ENCODE measurements at places on chromosomes 7 and 10.
A peak's percentile ranks its signal among the peaks of the same experiment; 100 is the strongest.

DNA sequence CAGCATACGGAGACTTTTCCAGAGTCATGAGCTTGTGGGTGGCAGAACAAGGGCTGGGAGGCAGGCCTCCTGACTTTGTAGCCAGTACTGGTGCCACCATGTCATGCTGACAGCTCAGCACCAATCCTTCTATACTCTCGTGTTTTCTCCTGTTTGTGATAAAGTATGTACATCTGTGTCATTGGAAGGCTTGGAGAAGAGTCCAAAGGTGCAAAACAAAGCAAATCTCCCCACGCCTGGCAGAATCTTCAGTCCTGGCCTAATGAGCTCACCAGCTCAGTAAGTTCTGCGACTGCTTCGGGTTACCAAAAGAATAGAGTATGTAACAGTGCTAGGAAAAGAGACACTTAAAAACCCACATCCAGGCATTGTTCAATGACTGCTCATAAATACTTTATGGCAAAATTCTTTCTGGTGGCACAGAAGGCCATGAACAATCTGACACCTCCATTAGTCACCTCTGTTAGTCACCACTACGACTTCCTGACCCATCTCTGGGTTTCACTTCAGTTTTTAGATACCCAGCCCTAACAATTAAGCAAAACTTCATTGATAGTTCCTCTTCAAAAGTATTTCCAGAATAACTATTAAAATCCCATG is 24.5 kb downstream of the STEAP1 start:
- H3K27me3 ChIP-seq: no peaks in the 10 kb centered on the region
- H3K27ac ChIP-seq: no peak overlapping the region
- DNase-seq: no peak
- no peak overlapping the region for H3K4me3 ChIP-seq

GRCh38 chr7:21850531-21851285 is 95.0 kb downstream of the CDCA7L start:
- no peaks in the 10 kb centered on the region for H3K4me1 ChIP-seq
- no peak overlapping the region for H3K4me3 ChIP-seq
- H3K27ac ChIP-seq: no peak overlapping the region
- H3K36me3 ChIP-seq: no peaks in the 10 kb centered on the region
- DNase-seq: no peak

GRCh38 chr7:3064067-3064466 is 20.4 kb upstream of the CARD11 start:
- no peaks in the 10 kb centered on the region for H3K27me3 ChIP-seq
- H3K4me3 ChIP-seq: no peak overlapping the region
- H3K36me3 ChIP-seq: no peaks in the 10 kb centered on the region
- H3K4me1 ChIP-seq: no peaks in the 10 kb centered on the region

GRCh38 chr7:35657125-35657524 is 37.8 kb downstream of the HERPUD2 start:
- no peak overlapping the region for H3K27ac ChIP-seq
- H3K4me3 ChIP-seq: no peak overlapping the region
- no peak for DNase-seq
- no peaks in the 10 kb centered on the region for H3K36me3 ChIP-seq

- peaks cover 2% of the 10 kb centered on the region for H3K27me3 ChIP-seq
- H3K4me3 ChIP-seq: no peak overlapping the region
- H3K27ac ChIP-seq: no peak overlapping the region
- no peak for DNase-seq
These were observed 589.2 kb downstream of the INHBA start for GRCh38 chr7:41113719-41114118.

- H3K4me1 ChIP-seq: no peaks in the 10 kb centered on the region
- DNase-seq: no peak
- no peaks in the 10 kb centered on the region for H3K27me3 ChIP-seq
These were observed 667.8 kb downstream of the PCDH15 start for GRCh38 chr10:54133203-54133602.

DNA sequence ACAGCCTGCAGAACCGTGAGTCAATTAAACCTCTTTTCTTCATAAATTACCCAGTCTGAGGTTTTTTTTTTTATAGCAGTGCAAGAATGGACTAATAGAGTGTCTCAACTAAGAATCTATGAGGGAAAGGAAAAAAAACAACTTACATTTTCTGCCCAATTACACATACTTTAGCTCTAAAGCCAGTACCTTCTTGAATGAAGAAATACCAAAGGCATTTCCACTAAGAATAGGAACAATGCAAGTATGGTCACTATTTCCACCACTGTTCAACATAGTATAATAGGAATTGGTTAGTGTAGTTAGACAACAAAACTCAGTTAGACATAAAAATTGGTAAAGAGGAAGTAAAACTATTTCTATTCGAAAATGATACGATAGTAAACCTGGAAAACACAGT is 37.6 kb downstream of the MICU1 start:
- no peak for DNase-seq
- no peaks in the 10 kb centered on the region for H3K27me3 ChIP-seq
- H3K4me3 ChIP-seq: no peak overlapping the region
- no peaks in the 10 kb centered on the region for H3K4me1 ChIP-seq

- no peaks in the 10 kb centered on the region for H3K4me1 ChIP-seq
- no peak for DNase-seq
- H3K27ac ChIP-seq: no peak overlapping the region
- H3K4me3 ChIP-seq: no peak overlapping the region
- H3K36me3 ChIP-seq: no peaks in the 10 kb centered on the region
These were observed 59.8 kb downstream of the RAMP3 start for GRCh38 chr7:45217358-45217757.

- DNase-seq: no peak
- no peaks in the 10 kb centered on the region for H3K4me1 ChIP-seq
- H3K27me3 ChIP-seq: no peaks in the 10 kb centered on the region
These were observed 187.6 kb downstream of the PFKFB3 start for GRCh38 chr10:6390213-6390845.

DNA sequence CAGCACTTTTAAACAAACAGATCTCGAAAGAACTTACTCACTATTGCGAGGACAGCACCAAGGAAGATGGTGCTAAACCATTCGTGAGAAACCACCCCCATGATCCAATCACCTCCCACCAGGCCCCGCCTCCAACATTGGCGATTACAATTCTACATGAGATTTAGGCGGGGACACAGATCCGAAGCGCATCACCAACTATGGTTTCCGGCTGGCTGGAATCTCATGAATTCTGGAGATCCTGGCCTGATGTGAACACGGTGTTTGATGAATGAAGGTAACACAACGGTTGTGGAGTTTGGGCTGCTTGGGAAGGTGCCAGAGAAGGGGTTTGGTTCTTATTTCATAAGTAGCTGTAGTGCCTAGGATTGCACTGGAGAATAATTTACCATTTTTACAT is 216.7 kb downstream of the EMX2 start:
- peaks cover 3% of the 10 kb centered on the region for H3K27me3 ChIP-seq
- no peak for DNase-seq
- H3K36me3 ChIP-seq: no peaks in the 10 kb centered on the region
- no peak overlapping the region for H3K4me3 ChIP-seq
- no peaks in the 10 kb centered on the region for H3K4me1 ChIP-seq
- H3K27ac ChIP-seq: no peak overlapping the region

- DNase-seq: no peak
- no peak overlapping the region for H3K27ac ChIP-seq
- H3K36me3 ChIP-seq: no peaks in the 10 kb centered on the region
- no peaks in the 10 kb centered on the region for H3K27me3 ChIP-seq
- H3K4me3 ChIP-seq: no peak overlapping the region
- peaks cover 2% of the 10 kb centered on the region for H3K4me1 ChIP-seq
These were observed 2.1 kb downstream of the ADK start for GRCh38 chr10:74153123-74153522.

DNA sequence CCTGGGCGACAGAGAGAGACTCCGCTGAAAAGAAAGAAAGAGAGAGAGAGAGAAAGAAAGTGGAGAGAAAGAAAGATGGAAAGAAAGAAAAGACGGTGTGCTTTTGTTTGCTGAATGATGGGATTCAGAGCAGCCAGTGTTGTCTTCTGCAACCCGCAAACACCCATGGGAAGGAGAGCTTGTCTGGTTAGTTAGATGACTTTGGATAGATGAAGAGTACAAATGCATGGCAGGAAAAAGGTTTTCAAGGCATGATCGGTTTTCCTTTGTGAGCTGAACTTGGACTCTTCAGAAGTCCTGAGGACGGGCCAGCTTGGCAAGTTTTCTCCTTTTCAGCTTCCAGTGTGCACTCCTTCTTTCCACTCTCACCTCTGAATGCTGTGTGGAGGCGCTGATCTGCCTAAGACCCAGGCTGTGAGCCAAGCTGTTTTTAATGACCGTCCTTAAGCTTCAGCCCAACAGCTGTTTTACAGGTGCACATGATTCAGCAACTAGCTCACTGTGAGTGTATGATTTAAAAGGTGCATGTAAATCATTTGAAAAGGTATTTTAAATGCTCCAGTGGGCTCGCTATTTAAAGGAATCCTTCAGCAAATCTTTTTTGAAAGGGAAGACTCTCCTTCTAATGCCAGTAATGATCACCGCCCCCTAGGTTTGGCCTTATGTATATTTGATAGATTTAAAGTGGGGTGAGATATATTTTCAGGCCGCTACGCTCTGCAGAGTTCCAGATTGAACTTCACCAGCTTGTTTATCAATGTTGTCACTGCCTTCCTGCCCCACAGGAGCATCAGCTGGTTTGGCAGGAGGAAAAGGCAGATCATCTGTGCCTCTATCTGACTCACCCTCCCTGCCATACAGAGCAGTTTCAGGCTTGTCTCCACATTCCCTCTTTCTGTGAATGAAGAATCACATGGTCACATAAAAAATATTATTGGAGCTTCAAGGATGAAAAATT is 115.0 kb downstream of the PLXDC2 start:
- H3K27ac ChIP-seq: peak overlapping the region; percentile 38
- H3K4me1 ChIP-seq: peaks cover 4% of the 10 kb centered on the region
- H3K36me3 ChIP-seq: no peaks in the 10 kb centered on the region
- H3K4me3 ChIP-seq: no peak overlapping the region

GRCh38 chr10:1054684-1055083 is 1.5 kb upstream of the WDR37 start:
- H3K4me3 ChIP-seq: no peak overlapping the region
- H3K27me3 ChIP-seq: no peaks in the 10 kb centered on the region
- no peak for DNase-seq
- peaks cover 13% of the 10 kb centered on the region for H3K4me1 ChIP-seq

GRCh38 chr7:91915401-91916050 is 25.1 kb upstream of the AKAP9 start:
- H3K36me3 ChIP-seq: no peaks in the 10 kb centered on the region
- H3K4me3 ChIP-seq: no peak overlapping the region
- no peak for DNase-seq

- H3K27ac ChIP-seq: peak overlapping the region; percentile 33
- H3K36me3 ChIP-seq: no peaks in the 10 kb centered on the region
- no peak overlapping the region for H3K4me3 ChIP-seq
- H3K27me3 ChIP-seq: no peaks in the 10 kb centered on the region
These were observed 5.6 kb upstream of the IFIT2 start for GRCh38 chr10:89296220-89296648.

DNA sequence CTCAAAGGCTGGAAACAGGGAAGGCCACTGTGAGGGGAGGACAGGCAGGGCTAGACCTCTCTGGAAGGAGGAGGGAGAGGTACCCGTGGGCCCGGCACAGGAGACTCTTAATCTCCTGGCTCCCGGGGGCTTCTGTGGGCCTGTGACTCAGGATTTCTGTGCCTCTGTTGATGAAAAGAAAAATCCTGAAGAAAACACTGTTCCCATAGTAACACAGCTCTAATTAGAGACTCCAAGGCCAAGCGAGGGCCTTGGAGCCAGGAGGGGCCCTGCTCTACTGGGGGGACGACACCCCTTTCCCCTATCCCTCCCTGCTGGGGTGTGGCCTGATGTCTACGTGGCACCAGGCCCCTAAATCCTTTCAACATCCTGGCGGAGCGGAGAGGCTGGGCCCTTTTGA is 174.1 kb upstream of the TNRC18 start:
- H3K36me3 ChIP-seq: no peaks in the 10 kb centered on the region
- H3K4me1 ChIP-seq: peaks cover 7% of the 10 kb centered on the region
- H3K27ac ChIP-seq: no peak overlapping the region
- no peak overlapping the region for H3K4me3 ChIP-seq
- no peak for DNase-seq

DNA sequence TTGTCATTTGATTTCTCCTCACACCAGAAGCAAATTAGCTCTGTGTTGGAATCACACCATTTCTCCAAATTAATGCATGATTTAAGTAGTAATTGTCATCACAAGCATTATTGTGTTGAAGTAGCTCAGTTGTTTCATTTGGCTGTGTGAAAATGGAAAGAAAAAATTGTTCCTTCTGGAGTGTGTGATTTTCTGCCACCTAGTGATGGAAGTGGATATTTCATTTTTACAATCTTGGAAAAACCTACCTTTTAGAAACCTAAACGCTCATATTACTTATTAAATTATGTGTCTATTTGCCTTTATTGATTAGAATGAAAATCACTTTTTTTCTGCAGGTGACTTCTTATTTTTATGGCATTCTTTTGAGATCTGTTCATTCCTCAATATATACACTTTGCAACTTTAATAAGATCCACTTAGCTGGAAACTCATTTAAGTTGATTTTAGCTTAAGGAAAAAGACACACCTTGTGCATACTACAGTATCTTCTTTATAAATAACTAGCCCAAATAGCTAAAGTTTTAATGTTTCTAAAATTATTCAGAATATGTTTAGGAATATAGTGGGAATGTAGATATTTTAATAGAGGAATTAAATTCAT is 50.0 kb downstream of the SRI start:
- H3K36me3 ChIP-seq: no peaks in the 10 kb centered on the region
- H3K27me3 ChIP-seq: no peaks in the 10 kb centered on the region
- no peak overlapping the region for H3K27ac ChIP-seq
- no peak for DNase-seq
- H3K4me3 ChIP-seq: no peak overlapping the region
- no peaks in the 10 kb centered on the region for H3K4me1 ChIP-seq

- no peaks in the 10 kb centered on the region for H3K27me3 ChIP-seq
- H3K27ac ChIP-seq: no peak overlapping the region
- no peaks in the 10 kb centered on the region for H3K4me1 ChIP-seq
- H3K36me3 ChIP-seq: no peaks in the 10 kb centered on the region
- no peak for DNase-seq
These were observed 30.7 kb upstream of the SLC26A3 start for GRCh38 chr7:107833684-107834106.

GRCh38 chr10:101006593-101007098 is 7.0 kb downstream of the LZTS2 start:
- DNase-seq: no peak
- no peaks in the 10 kb centered on the region for H3K27me3 ChIP-seq
- H3K27ac ChIP-seq: no peak overlapping the region

GRCh38 chr7:107659666-107660065 is 962 bp upstream of the SLC26A4 start:
- H3K27me3 ChIP-seq: no peaks in the 10 kb centered on the region
- H3K4me1 ChIP-seq: peaks cover 2% of the 10 kb centered on the region
- no peak overlapping the region for H3K27ac ChIP-seq
- no peak for DNase-seq
- H3K36me3 ChIP-seq: no peaks in the 10 kb centered on the region
- no peak overlapping the region for H3K4me3 ChIP-seq

- no peaks in the 10 kb centered on the region for H3K36me3 ChIP-seq
- no peaks in the 10 kb centered on the region for H3K27me3 ChIP-seq
- no peak overlapping the region for H3K4me3 ChIP-seq
- no peak overlapping the region for H3K27ac ChIP-seq
- H3K4me1 ChIP-seq: no peaks in the 10 kb centered on the region
These were observed 159.8 kb upstream of the ITGB1 start for GRCh38 chr10:33117816-33118215.

- H3K4me3 ChIP-seq: no peak overlapping the region
- H3K36me3 ChIP-seq: no peaks in the 10 kb centered on the region
- no peaks in the 10 kb centered on the region for H3K4me1 ChIP-seq
- no peak for DNase-seq
These were observed 105.1 kb downstream of the NRP1 start for GRCh38 chr10:33229252-33229948.

GRCh38 chr7:67896721-67897120 is 900.1 kb downstream of the TYW1 start:
- H3K36me3 ChIP-seq: no peaks in the 10 kb centered on the region
- DNase-seq: no peak
- H3K4me3 ChIP-seq: no peak overlapping the region
- no peak overlapping the region for H3K27ac ChIP-seq
- no peaks in the 10 kb centered on the region for H3K4me1 ChIP-seq

Measured in prostate gland (tissue), 2 donors.